ENCODE measurements at places on chromosomes 13 and 19.

- DNase-seq = no peak
These were observed 64.2 kb downstream of the CRYL1 start for GRCh38 chr13:20461481-20461859.

DNA sequence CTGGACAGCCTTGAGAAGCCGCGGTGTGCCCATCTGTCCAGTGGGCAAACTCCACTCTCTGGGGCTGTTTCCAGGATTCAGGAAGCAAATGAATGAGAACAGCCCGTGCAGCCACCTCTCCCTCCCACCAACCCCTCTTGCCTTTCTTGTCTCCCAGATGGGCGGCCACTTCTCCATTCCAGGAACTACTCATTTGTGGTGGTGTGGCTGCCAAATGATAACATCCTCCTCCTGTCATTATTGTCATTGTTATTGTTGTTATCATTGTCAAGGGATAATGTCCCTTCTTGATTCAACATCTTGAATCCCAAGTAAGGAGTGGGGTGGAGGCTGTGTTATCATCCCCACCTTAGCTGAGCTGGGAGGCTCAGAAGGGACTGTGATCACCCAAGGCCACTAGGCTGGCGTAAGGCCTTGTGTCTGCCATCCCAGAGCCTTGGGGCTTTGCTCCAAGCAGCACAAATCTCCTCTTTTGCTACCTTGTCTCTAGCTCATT lies 1.6 kb downstream of the DNM2 start:
- DNase-seq = no peak

DNA sequence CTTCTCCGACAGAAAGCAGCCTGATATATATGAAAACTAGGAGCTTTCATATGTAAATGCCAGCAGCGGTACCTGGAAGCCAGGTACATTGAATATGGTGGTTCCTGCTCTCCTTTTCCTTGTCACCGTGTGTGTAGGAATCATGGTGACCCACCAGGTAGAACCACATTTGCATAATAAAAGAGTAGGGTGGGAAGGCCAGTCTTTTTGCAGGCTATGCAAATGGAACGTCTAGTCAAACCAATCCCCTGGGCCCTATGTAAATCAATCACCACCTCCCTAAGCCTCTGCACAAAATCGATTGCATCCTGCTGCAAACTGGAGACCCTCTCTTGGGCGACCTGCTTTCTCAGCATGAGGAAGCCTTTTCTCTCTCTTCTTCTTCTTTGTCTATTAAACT lies 22.2 kb upstream of the ZNF181 start:
- DNase-seq = no peak

GRCh38 chr19:11673608-11674041 lies 65.1 kb downstream of the ZNF823 start:
- DNase-seq = no peak

DNA sequence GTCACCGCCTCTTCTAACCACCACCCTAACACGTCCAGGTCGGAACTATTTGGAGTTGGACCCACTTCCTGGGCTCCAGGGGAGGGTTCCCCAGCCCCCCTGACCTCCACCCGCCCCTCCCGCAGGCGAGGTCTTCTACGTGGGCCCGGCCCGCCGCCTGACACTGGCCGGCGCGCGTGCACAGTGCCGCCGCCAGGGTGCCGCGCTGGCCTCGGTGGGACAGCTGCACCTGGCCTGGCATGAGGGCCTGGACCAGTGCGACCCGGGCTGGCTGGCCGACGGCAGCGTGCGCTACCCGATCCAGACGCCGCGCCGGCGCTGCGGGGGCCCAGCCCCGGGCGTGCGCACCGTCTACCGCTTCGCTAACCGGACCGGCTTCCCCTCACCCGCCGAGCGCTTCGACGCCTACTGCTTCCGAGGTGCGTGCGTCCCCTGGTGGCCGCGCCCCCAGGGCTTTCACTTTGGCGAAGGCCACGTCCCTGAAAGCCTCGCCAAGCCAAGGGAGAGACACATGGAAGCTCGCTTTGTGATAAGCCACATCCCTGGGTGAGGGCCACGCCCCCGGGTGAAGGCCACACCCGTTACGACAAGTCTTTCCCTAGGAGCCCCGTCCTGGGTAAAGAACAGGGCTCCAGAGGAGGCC lies 13.2 kb downstream of the NCAN start:
- DNase-seq = no peak

DNA sequence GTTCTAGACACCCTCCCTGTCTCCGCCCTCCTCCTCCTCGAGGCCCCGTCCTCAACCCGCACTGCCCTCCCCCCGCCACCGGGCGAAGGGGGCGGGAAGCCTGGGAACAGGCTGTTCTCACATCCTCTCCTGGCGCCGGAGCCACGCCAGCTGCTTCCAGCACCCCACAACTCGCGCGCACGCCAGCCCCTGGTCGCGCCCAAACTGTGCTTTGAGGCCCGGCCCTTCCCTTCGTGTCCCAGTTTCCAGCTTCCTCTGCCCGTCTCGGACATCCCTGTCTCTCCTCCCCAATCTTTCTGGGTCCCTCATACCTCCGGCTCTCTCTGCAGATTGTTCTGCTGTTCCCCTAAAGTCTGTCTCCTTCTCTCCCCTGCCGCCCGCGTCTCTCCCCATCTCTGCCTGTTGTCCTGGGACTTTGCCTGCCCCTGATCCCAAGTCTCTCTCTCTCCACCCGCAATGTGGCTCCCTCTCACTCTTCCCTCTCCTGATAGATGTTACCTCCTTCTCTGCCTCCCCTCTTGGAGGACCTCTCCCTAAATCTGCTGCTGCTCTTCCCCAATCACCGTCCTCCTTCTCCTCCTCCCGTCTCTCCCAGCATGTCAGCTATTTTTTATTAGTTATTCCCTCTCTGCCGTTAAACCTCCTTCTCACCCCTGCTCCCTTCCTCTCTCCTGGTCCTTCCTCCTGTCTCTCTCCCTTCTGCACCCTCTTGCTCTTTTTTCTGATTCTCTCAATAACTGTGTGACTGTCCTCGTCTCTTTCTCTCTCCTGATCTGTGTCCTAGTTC lies 14.2 kb downstream of the DPF1 start:
- DNase-seq = no peak

DNA sequence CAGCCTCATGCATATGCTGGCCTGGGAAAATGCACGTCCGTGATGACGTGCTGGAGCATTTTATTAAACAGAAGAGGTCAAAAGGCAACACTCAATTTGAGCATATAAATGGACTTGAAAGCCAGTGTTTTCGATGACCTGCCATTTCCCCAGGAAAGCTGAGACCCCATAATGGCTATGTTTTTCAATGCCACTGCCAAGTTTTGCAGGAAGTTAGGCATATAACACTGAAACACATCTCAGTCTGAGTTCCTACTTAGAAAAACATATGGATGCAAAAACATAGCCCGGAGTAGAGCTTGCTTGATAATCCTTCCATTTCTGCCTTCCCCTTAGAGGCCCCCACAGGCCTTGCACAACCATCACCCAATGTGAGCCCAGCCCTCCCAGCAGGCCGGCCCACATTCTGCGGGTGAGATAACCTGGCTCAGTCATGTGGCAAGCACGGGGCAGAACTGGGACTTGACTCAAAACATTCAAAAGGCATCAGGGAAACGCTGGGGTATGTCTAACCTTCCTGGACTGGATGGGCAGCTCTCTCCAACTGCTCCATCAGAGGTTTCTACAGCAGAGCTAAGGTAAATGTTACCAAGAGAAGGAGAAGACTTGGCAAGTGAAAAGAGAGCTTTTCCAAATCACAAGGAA lies 24.9 kb downstream of the EPS15L1 start:
- no peak for DNase-seq

- DNase-seq = no peak
These were observed 75.5 kb upstream of the ADGRE5 start for GRCh38 chr19:14305706-14306105.

GRCh38 chr19:41792513-41793413 lies 3.6 kb upstream of the CEACAM3 start:
- no peak for DNase-seq

DNA sequence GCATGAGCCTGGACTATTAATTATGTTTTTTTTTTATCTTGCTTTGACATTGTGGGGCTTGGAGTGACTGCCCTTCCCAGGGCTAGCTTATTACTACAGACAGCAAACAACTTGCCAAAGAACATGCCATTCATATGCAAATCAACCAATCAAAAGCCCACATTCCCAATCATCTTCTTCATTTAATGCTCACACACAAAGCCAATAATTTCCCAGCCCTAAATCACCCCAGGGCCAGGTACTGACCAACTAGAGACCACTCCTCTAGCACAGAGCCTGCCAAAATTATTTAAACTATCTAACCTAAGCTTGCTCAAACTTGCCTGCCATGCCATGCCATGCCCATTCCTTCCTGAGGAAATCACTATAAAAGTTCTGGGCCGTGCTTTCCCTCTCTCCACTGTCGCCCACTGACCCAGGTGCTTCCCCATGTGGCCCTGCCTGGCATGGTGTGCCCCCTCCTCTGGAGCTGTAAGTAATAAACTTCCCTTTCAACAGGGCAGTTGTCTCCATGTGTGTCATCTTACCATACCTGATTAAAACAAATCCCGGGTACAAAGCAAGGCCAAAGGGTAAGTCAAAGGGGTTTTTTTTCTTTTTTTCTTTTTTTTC lies 15.7 kb downstream of the PBX4 start:
- DNase-seq = no peak

DNA sequence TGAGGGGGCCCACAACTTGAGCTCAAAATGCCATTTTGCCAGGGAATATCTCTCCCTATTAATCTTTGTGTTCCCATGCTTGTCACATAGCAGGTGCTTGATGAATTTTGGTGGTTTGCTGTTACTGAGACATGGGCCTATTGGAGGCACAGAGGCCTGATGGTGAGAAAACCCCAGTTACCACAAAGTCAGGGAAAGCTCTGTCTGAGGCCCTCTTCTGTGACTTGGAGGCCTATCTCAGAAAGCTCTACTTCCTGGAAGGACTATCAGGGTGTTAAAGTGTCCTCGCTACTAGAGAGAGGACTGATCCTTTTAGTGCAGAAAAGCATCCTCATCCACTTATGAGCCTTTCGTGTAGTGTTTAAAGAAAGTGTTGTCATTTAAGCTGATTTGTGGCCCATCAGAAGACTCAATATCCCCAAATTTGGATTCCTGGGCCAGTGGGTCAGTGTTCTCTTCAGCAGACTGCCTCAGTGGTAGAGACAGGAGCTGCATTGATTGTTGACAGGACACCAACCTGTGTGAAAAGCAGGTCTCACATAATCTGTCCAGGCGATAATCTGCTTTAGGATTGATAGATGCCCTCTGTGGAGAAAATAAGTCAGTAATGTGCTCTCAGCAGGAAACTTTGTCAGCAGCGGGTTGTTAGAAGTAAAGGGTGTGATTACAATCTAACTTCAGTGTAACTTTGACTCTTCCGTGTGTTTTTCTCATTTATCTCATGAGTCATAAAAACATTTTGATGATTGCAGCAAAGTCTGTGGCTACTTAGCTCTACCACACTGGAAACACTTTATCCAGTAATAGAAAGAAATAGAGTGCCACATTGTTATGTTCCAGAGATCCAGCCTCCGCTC lies 121.0 kb downstream of the AKAP11 start:
- DNase-seq = no peak

DNA sequence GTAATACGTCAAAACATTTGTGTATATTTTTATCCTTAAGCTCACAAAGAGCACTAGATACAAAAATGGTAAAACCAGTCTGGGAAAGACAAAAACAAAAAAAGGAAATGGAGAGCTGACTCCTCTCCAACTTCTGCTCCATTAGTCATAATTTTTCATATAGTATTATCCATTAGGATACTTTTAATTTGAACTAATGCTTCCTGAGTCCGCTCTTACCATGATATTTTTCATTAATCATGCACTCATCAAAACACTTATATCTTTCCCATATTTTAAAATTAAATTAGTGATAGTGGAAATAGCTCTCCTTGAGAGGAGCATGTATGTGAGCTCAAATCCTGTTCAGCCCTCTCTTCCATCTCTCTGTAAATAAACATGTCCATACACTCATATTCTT lies 1093.0 kb upstream of the MIR17HG start:
- no peak for DNase-seq

- no peak for DNase-seq
These were observed 68.0 kb downstream of the KDM4B start for GRCh38 chr19:5036698-5037563.

DNA sequence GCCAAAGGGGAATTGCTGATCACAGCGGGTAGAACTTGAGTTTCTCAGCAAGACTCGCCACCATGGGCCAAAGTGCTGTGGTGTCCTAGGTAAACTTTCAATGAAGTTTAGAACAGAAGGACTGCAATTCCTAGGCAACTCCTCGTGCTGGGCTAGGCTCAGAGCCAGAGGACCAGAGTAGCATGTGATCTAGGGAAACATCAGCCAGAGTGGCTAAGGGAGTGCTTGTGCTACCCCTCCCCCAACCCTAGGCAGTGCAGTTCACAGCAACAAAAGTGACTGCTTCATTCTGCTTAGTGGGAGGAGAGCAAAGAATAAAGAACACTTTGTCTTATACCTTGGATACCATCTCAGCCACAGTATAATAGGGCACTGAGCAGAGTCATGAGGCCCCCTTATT lies 1658.6 kb upstream of the MIR17HG start:
- no peak for DNase-seq

- DNase-seq = no peak
These were observed 100.5 kb downstream of the TRPC4 start for GRCh38 chr13:37769078-37769477.

DNA sequence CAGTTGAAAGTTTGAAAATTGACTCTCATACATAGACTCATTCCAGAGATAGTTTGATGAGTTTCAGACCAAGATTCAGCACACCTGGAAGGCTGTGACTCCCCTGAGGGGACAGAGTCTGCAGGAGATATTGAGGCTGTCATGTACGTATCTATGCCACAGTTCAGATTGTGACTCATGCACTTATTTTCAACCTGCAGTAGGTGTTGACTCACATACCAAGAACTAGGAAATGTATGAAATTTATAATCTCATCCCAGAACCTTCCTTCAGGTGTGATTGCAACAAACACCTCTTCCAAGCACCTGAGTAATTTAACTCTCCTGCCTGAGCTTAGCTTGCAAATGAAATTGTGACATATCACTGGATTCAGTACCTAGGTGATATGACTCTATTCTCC lies 64.4 kb upstream of the ZNF43 start:
- DNase-seq = no peak

- no peak for DNase-seq
These were observed 1.8 kb upstream of the CCNA1 start for GRCh38 chr13:36430247-36431203.

DNA sequence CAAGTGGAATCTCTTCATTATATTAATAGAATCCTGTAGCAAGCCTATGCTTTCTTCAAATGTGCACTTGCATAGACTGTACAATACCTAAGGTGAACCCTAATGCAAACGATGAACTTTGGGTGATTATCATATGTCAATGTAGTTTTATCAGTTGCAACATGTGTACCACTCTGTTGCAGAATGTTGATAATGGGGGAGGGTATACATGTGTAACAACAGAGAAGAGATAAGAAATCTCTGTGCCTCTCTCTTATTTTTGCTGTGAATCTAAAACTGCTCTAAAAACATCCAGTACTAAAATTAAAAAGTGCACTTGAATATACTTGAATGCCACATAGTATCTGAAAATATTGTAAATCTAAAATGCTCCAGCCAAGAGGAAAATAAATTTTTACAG lies 820.8 kb upstream of the MIR17HG start:
- no peak for DNase-seq

GRCh38 chr13:72463561-72463960 lies 263.9 kb downstream of the MZT1 start:
- no peak for DNase-seq
